Caudate nucleus (tissue), 63 donors: ENCODE measurements at places on chromosomes 2 and 18.

- DNase-seq: no peak
These were observed 248.0 kb downstream of the IKZF2 start for GRCh38 chr2:212903413-212903812.

DNA sequence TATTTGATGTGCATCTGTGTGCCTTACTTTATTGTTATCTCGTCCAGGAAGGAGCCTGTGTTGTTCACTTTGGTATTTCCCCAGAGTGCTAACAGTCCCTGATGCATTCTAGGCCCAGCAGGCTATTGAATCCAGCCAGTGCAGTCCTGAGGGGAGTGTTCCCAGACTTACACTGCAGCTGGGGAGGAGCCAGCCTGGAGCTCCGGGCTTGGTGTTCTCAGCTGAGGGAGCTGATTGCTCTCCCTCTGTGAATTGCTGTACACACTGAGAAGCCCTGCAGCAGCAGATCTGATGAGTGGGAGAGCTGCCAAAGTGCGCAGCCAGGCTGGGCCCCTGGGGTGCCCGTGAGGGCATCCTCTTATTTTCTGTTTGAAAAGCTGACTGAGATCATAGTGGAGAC is 159.2 kb downstream of the GALNT3 start:
- peak; percentile 80 for DNase-seq

DNA sequence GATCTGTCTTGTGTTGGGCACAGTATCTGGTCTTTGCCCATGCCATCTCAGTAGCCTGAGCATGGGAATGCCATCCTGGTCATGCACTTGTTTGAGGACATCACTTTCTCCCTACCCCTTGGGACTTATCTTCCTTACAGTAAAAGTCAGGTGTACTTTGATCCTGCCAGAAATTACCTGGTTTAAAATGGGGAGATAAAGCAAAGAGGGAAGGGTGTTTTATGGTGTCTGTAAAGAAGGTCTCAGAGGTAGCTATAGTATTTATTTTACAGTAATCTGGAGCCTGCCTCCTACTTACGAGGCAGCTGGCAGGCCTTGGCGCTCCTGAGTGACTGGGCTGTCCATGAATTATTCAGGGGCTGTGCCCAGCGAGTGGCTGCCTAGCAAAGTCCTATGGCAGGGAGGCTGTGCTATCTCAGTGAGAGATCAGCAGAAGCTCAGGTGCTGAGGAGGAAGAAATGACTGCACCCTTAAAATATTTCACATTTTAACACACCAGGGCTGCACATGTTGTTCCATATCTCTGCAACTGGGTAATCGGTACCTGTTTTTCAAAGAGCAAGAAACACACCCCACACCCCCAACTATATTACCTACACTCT is 93.9 kb downstream of the SPTBN1 start:
- no peak for DNase-seq

DNA sequence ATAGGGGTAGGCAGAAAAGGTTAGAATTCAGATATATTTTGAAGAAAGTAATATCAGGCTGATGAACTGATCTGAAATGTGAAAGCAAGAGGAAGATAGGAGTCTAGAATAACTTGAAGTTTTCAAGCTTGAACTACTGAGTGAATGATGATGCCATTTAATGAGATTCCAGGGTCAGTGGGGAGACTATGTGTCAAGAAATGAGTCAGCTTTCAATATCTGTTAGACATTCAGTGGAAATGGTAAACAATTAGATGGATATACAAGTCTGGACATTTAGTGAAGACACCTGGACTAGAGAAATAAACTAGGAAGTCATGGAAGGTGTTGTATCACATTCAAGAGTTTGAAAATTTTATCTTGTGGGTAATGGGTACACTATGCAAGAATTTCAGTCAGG is 326.9 kb downstream of the FSIP2 start:
- DNase-seq: no peak

GRCh38 chr18:56235481-56236013 is 402.8 kb downstream of the TXNL1 start:
- no peak for DNase-seq

GRCh38 chr2:161576421-161576820 is 47.8 kb upstream of the SLC4A10 start:
- no peak for DNase-seq
